ENCODE measurements at places on chromosomes 5 and 9.

DNA sequence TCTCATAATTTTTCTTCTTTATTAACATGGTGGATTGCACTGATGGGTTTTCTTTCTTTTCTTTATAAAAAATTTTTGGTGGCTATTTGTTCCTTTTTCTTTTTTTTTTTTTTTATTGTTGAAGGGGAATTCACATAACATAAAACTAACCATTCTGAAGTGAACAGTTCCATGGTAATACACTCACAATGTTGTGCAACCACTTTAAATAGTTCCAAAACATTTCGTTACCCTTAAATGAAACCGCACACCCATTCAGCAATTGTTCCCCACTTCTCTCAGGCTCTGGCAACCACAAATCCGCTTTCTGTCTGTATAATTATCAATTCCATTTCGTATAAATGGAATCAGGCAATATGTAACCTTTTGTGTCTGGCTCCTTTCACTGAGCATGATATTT is 11.7 kb upstream of the SETX start:
- DNase-seq, result no peak

GRCh38 chr9:98516205-98516896 is 192.4 kb downstream of the GABBR2 start:
- DNase-seq, result no peak

DNA sequence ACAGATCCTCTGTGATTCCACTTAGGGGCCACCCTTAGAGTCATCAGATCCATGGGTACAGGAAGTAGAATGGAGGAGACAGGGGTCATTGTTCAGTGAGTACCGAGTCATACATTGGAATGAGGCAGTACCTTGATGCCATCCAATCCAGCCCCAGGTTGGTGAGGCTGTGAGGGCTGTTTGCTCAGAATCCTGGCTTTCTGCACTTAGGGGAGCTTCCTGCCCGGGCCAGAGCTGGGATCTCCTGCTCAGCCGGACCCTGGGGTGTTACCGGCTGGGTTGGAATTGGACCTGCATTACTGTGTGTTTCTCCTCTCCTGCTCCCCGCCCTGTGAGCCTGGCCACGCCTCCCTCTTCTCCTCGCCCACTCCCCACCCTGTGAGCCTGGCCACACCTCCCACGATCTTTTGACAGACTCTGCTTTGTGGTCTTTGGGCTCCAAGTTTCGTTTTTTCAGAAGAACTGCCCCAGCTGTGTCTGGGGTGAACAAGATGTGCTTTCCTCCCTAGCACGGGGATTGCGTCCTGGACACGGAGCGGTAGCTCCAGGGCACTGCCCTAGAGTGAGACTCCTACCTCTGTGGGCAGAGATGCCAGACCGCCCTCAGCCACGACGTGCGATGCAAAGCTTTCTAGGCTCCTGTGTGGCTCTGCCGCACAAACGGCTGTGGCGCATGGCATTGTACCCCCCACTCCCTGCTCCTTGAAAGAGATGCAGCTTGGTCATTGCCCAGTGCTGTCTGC is 15.4 kb downstream of the TRAF2 start:
- DNase-seq, result peak; percentile 82

DNA sequence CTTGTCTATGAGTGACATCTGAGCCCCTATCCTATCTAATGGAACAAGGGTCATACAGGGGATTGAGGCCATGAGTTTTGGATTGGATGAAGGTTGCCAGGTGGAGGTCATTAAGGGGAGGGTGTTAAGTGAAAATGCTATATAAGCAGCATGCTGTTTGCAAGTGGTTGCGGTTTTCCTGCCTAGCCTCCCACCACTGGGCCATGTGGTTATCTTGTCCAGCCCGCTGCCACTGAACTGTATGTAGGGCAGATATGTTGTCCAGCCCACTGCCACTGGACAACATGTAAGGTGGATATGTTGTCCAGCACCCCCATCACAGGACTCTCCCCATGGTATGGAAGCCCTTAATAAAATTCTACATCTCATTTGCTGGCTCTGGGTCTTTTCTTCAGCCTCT is 200.0 kb downstream of the FGF10 start:
- DNase-seq, result no peak

DNA sequence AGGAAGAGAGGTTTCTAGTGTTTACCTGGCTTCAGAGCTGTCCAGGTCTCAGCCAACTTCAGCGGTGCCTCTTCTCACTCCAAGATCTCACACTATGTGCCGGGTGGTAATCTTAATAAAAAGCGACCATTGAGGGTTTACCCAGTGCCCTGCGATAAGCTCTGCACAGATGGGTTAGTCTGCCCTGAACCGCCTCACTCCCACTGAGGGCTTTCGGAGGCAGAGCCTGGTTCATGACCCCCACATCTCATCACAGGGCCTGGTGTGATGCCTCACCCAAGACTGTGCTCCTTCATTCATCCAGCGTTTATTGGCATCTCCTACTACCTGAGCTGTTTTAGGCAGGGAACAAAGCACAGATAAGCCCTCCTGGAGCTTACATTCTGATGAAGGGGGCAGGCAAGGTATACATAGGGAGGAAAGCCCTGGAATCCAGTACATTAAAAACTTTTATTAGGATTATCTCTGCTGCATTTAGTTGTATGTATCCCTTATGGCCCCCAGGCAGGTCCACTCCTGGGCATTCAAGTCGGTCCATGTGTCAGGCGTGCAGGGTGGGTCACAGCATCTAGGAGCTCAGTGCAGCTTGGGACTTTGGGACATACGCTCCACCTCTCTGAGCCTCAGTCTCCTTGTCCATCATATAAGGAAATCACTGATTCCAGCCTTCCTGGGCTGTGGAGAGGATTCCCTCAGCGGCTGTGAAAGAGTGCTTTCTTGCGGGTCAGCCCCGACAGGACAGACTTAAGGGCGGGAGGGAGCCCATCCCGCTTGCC is 613 bp upstream of the COL15A1 start:
- no peak for DNase-seq

- no peak for DNase-seq
Observed at GRCh38 chr5:157280927-157281326, 15.0 kb downstream of the CYFIP2 start.

- DNase-seq, result no peak
Observed at GRCh38 chr9:127179633-127180441, 57.4 kb upstream of the ANGPTL2 start.

GRCh38 chr5:8615142-8615858 is 746.4 kb downstream of the MTRR start:
- DNase-seq, result no peak

- no peak for DNase-seq
Observed at GRCh38 chr5:93193431-93194347, 387.3 kb downstream of the NR2F1-AS1 start.

DNA sequence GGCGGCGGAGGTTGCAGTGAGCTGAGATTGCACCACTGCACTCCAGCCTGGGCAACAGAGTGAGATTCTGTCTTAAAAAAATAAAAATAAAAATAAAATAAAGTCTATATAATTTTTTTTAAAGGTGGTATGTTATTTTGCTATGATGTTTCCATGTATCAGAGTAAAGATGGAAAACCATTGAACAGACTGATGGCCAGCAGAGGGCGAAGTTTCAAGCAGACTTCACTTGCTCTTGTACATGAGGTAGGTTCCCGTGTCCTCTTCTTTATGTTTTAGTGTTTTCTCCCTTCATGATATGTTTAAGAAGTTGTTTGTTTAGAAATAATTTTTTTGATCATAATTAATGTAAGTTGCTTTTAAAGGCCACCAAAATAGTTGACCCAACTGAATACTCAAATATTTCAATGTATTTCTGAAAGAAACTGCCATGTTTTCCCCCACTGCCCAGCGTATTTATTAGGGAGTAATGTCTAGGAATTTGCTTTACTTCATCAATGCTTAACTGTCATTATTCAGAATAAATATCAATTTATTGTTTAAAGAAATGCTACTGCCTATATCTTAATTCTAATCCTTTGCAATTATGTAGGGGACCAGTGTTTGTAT is 146.4 kb downstream of the HACD4 start:
- no peak for DNase-seq

- no peak for DNase-seq
Observed at GRCh38 chr9:79621916-79622575, 50.3 kb downstream of the TLE4 start.

DNA sequence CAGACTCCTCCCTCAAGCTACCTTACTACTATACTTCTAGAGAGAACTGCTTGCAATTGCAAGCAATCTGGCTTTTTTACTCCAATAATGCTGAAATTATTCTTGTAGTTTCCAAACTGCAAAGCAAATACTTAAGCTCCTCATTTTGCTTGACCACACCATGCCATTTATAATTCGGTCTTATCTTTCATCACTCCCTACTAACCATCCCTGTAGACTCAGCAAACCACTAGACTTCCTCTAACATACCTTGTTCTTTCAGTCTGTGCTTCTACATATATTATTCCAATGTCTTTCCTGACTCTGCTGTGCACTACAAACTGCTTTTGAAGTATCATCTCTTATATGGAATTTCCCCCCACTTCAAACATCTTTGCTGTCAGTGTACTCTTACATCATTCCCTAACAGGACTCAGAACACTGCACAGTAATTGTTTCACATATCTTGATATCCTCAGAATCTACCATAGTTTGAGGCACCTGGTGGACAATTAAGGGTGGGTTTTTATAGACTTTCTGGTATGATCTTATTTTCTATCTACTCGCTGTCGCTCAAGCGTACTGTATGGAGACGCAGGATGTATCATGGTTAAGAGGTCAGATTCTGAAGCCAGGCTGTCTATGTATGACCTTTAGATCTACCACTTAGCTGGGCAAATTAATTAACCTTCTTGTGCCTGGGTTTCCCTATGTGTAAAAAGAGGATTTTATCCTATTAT is 2.8 kb downstream of the IL6ST start:
- DNase-seq, result no peak

DNA sequence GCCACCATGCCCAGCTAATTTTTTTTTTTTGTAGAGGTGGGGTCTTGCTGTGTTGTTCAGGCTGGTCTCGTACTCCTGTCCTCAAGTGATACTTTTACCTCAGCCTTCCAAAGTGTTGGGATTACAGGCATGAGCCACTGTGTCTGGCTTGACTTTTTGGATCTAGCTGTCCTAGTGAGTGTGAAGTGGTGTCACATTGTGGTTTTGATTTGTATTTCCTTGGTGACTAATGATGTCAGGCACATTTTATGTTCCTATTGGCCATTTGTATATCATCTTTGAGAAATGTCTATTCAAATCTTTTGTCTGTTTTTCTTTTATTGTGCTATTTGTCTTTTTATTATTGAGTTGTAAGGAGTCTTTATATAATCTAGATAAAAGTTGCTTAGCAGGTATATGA is 53.5 kb upstream of the MCCC2 start:
- DNase-seq, result no peak

- DNase-seq, result peak; percentile 45
Observed at GRCh38 chr5:139262742-139263445, 30.6 kb upstream of the MATR3 start.

- no peak for DNase-seq
Observed at GRCh38 chr9:5596173-5596572, 32.7 kb upstream of the RIC1 start.

DNA sequence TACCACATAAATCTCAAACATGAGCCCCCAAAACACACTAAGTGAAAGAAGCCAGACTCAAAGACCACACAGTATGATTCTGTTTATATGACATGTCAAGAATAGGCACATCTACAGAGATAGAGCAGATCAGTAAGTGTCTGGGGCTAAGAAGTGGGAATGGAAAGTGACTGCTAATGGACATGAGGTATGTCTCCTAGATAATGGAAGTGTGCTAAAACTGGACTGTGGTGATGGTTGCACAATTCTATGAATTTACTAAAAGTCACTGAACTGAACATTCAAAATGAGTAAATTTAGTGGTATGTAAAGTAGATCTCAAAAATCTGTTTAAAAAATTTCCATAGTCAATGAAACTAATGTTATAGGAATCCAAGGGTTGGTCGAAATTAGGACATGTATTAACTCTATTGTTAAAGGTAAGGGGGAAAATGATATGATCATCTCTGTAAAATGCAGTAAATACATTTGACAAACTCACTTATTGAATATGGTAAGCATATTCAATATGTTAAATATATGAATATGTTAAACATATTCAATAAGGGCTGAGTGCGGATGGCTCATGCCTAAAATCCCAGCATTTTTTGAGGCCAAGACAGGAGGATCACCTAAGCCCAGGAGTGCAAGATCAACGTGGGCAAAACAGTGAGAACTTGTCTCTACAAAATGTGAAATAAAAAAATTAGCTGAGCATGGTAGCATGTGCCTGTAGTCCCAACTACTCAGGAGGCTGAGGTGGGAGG is 51.7 kb downstream of the NUP155 start:
- DNase-seq, result no peak

DNA sequence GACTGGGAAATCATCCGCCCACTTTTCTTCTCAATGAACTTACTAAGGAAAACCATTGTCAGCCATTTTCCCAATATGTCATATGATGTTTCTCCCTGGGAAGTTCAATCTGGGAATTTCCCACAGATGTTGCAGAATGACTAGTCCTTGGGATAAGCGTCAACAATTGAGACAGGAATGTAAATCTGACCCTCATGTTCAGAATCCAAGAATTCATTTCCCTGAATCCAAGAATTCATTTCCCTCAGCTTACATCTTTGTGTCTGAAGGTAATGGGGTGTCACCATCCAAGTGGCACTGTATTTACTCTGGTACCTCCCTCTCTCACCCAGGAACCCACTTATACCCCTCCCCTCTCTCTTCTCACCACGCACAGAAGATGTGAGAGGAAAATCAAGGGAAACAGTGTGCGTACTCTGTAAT is 7.4 kb downstream of the KLF9 start:
- DNase-seq, result no peak

DNA sequence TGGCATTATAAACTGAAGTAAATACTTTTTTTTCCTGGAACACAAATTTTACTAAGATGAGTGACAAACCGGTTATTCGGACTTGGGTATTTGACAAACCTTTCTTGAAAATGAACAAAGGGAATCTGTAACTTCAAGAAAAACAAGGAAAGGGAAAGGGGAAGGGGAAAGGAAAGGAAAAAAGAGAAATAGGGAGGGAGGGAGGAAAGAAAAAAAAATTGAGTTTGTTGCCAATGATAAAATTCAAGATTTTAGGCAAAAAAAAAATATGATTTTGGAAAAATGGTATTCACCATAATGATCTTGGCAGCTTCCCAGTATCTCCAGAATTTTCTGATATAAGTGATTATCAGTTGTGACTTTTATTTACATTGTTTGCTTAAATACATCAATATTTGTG is 1.6 kb upstream of the TTC33 start:
- no peak for DNase-seq

GRCh38 chr5:123273984-123274383 is 149.2 kb downstream of the CEP120 start:
- no peak for DNase-seq

- DNase-seq, result no peak
Observed at GRCh38 chr5:36581070-36581469, 25.3 kb upstream of the SLC1A3 start.
